Posterior cingulate gyrus (tissue), 11 donors: ENCODE measurements at places on chromosomes 11 and 22.
A peak's percentile ranks its signal among the peaks of the same experiment; 100 is the strongest.

DNA sequence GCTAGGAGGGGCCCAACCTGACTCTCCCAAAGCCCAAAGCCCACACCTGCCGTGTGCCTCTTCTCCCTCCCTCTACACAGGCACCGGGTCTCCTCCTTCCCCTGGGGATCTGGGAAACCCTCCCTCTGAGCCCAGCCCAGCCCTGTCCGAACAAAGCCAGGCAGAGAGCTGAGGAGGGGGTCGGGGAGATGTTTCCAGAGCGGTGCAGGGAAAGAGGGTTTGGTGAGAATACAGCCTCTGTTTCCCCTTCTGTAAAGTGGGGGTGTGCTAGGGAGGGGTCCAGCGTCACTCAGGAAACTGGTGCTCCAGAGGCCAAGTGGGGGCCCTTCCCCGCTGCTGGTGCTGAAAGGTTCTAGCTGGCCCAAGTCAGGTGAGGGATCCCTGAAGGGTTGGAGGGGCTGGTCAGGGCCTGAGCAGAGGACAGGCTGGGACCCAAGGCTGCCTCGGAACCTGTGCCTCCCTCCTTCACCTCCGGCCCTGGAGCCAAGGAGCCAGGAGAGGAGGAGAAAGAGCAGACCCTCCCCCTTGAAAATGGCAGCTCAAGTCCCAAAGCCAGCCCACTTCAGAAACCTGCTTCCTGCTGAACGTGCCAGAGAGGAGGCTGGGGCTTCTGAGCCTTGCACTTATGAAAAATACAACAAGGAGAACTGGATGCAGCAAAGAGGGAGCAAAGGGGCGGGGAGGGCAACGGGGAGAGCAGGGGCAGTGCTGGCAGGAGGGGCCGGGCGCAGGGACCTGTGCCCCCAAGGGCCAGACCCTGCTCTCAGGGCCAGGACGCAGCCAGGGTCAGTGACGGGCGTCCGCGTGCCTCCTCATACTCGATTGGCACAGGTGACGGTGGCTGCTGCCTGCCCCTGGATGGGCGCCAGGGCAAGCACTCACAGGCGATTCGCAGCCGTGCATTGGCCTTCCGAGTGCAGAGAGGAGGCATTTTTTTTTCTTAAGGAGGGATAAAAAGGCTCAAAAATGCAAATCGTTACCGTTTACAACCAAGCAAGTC is 43.2 kb downstream of the MACROD1 start:
- DNase-seq: no peak

- no peak for DNase-seq
These were observed 2.8 kb upstream of the LARGE1 start for GRCh38 chr22:33923033-33923432.

GRCh38 chr22:47298017-47298785 is 535.8 kb downstream of the TBC1D22A start:
- DNase-seq: no peak

- DNase-seq: no peak
These were observed 3.1 kb upstream of the APOBEC3D start for GRCh38 chr22:39017596-39018365.

DNA sequence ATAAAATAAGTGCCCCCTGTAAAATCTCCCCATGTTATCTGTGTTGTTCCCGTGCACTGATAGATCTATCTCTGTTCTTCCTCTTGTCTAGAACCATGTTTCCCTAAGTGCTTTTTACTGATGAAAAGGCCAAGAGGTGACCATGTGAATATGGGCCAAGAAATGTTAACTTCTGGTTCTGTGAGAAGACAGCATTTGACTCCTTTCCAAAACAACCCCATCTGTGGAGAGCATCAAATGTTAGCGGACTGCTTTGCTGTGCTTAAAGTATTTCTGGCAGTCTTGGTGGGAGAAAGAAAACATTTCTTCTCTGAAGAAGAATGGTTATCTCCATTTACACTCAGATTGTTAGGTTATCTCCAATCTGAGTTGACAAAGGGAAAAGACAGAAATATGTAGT is 58.6 kb upstream of the GUCY1A2 start:
- DNase-seq: no peak

DNA sequence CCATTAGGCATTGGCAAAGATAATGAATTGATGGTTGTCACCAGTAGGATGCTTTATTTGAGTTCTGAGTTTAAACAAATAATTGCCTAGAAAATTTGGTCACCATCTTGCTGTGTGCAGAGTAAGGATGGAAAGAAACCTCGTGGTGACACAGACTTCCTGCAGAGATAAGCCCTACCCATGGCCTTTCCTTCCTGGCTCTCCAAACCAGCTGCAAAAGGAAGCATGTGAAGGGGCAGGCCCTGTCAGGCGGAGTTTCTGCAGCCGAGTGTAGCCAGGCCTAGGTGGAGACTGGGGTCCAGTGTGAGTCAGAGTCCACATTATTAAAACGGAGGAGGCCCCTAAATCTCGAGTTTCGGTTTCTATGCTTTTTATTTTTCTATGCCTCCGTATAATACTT is 83.1 kb upstream of the ADSL start:
- no peak for DNase-seq

DNA sequence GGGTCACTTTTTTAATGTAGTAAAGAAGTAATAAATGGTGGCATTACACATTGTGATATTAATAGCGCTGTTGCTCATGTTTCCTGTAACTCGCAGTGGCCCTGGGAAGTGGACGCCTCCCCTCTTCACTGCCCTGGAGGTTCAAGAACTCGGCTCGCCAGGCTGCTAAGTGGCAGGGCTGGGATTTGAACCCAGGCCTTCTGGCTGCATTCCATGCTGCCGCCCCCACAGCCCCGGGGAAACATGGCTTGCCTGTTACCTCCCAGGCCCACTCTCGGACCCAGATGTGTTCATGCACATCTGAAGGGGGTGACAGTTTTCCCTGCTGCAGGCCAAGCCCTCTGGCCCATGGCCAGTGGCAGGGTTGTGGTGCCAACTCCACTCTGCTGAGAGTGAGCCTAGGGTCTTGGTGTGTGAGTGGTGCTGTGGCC is 25.0 kb upstream of the MGAT3 start:
- DNase-seq: no peak

GRCh38 chr11:121553806-121554205 is 101.0 kb upstream of the SORL1-AS1 start:
- DNase-seq: no peak

DNA sequence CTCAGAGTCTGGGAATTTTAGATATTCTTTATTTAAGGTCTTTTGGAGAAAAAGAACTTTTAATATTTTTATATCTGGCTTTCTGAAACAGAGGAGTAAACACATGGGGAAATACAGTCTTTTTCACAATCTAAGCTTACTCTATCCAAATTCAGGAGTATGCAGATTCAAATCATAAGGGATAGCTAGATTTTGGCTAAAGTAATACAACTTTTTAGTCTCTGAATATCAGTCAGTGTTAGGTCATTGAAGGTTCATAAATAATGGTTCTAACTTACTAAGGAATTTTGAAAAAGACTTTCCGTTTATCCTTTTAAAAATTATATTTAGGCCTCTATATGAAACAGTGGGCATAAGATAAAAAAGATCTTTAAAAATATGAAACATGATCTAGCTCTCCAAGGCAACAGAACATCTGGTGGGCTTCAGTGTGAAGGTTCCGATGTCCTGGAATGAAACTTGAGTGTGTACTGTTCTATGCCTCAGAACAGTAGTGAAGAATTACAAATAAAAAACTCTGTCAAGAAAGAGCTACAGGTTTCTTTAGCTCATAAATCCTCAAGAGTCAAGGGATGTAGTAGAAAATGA is 165.2 kb upstream of the PDGFD start:
- DNase-seq: no peak

GRCh38 chr11:19474954-19475721 is 234.4 kb upstream of the E2F8 start:
- DNase-seq: peak; percentile 51

- no peak for DNase-seq
These were observed 4.8 kb downstream of the MUC5B start for GRCh38 chr11:1227551-1228100.

DNA sequence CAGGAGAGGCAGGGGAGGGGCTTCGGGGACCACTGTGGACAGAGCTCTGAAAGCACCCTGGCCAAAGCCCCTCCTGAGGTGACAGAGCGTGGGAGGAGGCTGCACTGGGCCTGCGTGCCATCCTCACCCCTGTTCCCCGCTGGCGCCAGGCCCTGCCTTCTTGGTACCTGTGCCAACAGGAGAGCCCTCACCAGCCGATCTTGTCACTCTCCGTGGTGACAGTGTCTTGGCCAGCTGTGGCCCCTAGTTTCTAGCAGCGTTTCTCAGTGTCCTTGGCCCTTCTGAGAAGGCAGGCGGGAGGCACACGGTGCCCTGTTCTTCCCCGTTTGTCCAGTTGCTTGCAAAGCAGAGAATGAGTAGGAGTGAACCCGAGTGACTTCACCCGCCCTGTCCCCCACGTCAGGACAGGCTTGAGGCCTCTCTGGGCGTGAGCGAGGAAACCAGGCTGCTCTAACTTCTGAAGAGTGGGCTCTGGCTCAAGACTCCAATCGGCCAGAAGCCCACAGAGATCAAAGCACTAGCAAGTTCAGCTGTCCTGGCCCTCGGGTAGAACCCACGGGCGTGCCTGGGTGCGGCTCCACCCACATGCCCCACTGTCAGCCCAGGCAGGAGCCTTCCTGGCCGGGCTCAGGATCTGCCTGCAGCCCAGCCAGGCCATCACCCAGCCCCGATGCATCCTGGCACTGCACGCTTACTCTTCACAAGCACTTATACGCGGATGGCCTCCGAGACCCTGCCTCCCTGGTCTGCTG is 60.2 kb upstream of the EMID1 start:
- DNase-seq: no peak

- no peak for DNase-seq
These were observed 48.6 kb upstream of the CD82 start for GRCh38 chr11:44516688-44517507.

DNA sequence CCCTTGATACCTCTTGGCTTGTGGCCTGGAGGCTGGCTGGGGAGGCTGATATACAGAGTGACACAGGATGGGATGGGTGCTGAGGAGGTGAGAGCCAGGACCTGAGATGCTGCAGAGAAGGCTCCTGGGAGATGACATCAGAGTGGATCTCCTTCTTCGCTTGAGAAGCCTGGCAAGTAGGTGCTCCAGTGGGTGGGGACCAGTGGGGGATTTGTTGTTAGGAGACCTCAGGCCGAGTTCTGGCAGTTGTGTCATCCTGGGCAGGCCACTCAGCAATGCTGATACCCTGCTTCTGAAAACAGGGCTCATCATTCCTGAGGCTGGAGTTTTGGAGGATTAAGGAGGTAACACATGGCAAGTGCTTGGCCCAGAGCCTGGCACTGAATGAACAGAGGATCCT is 1.9 kb upstream of the NDUFV1 start:
- no peak for DNase-seq

DNA sequence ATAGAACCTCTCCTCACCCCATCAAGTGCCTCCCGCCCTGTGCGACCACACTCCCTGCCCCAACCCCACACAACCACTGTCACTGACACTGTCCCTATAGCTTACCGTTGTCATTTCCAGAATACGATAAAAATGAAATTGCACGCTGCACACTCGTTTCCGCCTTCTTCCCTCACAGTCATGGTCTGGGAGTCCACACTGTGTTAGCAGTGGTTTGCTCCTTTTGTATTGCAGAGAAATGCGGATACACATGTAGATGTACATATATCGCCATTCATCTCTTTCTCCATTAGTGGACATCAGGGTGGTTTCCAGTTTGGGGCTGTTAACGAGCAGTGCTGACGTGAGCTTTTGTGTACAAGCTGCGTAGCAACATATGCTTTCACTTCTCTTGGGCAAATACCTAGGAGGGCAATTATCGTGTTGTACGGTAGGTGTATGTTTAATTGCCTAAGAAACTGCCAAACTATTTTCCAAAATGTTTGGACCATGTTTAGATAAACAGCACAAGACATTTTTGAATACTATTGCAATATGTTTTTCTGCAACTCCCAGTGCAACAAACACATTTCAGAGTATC is 59.2 kb upstream of the CD5 start:
- DNase-seq: no peak

DNA sequence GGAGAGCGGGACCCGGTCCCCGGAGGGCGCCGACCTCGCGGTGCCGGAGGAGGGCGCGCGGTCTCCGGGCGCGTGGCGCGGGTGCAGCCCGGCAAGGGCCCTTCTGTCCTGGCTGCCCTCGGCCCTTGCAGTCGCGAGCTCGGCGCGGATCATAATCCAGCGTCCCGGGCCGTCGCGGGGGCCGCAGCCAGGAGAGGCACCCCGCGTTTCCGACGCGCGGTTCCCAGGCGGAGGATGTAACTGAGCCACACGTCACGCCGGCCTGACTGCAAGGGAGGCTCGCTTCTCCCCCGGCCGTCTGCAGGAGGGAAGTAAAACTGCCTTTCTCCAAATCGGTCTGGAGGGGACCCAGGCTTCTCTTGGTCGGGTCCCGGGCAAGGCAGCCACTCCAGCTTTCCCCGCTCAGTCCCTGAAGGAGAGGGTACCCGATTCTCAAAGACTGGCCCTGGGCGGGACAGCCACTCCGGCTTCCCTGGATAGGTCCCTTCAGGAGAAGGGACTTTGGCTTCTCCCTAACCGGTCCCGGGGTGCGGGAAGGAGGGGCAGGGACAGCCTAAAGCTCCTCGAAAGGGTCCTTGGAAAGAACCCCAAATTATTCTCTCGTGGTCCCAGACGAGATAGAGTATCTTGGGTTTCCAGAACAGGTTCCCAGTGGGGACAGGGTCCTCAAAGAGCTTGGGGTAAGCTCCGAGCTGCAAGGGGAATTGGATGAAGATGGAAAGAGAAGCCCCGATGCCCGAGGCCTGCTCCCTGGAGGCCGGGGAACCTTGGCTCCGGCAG is 836 bp downstream of the SPON1 start:
- no peak for DNase-seq

GRCh38 chr22:28841111-28841510 is 40.7 kb upstream of the XBP1 start:
- DNase-seq: no peak

DNA sequence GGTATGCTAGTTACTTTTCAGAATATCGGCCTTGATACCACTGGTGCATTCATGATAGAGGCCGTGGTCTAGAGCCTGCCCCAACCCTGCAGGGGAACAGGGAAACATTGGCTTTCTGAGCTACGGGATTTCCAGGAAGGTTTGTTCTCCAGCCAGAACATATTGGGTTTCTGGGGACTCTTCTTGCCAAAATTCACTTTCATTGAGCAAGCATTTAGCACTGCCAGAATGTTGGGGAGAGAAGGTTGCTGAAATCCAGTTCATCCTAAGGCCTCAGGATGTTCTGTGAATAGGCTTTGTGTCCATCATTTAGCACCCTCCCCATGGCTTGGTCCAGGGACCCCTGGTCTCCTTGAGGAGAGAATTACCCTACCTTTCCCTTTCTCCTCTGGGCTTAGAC is 36.7 kb downstream of the DRG1 start:
- DNase-seq: no peak

DNA sequence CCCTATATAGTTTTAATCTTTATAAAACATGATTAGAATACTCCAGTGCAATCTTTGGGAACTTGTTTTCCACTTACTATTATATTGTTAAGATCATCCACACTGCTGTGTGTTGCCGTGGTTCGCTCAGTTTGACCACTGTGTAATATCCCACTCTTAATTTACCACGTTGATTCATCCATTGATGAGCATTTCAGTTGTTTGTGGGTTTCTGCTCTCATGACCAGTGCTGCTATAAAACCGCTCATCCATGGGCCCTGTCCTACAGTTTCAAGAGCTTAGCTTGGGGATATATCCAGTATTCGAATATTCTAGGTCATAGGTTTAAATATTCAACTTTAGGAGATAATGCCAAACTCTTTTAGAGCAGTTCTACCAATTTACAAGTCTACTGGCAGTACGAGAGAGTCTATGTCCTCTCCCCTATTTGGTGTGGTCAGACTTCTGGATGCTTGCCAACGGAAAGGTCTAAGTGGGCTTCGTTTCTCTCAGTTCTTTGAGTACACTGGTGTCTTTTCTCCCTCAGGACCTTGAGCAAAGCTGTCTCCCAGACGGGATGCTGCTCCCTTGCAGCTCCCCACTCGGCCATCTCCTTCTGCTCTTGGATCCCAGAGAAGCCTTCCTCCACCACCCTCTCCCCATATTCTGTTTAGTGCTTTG is 94.9 kb upstream of the ALX4 start:
- no peak for DNase-seq
